H4 (cell line): ENCODE measurements at places on chromosomes 3 and 15. TPM values are rescaled to one million over a fixed set of nuclear protein-coding genes. Genes with fewer than 3 reads are reported as not detected.
A peak's percentile ranks its signal among the peaks of the same experiment; 100 is the strongest.

DNA sequence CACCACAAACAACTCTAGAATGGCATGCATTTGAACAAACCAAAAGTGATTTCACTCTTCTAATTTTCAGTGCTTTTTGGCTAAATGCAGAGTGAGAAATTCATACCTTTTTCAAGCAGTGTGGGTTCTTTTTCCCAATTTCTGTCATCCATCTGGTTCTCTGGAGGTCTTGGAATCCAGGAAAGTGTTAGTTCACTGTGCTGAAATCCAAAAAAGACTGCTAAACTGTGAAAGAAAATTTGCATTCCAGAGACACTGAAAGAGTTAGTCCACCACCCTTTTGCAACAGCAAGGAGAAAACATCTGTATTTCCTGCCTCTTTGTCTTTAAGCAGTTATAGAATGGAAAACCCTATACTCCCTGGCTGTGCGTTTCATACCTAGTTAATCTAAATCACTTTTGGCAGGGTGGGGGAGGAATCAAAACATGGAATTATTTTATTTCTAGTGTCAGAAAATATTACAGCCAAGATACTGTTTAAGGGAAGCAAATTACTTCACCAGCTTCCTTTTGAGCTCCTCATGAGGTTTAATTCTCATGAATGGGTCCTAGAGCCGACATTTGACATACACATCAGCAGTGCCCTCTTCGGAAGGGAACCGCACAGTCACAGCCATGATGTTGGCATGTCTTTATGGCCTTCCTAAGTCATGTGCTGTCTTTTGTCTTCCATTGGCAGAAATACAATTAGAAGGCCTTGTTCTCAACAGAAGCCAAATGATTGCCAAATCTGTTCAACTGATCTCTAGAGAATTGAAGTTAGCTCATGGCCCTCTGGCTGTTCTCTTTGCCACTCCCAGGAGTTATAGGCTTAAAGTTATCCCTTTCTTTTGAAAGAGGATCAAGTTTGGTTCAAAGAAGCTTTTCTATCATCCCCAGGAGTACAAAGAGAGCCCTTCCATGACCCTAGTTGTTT is 317.7 kb upstream of the TPRG1 start:
- no peak for DNase-seq

DNA sequence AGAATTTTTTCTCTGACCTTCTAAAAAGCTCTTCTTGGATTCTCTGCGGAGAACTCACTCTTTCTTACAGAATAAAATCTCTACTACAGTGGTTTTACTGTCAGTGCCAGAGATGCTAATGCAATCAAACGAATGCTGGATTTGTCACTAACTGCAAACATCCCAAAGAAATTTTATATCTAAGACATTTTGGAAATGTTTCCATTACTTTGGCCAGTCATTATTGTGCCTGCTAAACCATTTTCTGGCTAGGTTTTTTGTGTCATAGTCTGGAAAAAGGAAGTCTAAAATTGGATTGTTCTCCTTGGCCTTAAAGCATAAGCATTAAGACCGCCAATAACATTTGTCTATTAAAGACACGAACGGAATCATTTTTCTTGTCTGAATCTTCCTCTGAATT is 54.0 kb downstream of the PLOD2 start:
- DNase-seq = no peak

- DNase-seq = no peak
Measured at GRCh38 chr15:81183439-81183775, 13.3 kb upstream of the IL16 start.

DNA sequence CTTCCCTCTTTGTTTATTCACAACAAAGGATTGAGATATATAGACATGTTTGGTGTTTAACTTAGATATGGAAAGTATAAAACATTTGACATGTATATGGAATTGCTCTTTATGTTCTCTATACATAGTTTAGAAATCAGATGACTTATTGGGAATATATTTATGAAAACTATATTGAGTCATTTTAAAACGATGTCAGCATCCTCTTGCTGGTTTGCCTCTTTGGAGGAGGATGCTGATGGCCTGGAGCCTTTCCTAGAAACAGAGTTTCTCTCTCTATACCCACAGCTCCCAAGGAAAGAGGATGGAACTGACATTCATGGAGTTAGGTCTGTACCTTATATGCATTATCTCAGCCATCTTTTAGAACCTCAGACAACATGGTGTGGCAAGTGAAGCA is 40.3 kb downstream of the ZBTB38 start:
- DNase-seq = no peak

GRCh38 chr3:64063983-64064438 is 40.7 kb upstream of the PSMD6 start:
- DNase-seq = no peak

GRCh38 chr3:65170390-65171042 is 482.7 kb upstream of the ADAMTS9 start:
- peak; percentile 29 for DNase-seq

DNA sequence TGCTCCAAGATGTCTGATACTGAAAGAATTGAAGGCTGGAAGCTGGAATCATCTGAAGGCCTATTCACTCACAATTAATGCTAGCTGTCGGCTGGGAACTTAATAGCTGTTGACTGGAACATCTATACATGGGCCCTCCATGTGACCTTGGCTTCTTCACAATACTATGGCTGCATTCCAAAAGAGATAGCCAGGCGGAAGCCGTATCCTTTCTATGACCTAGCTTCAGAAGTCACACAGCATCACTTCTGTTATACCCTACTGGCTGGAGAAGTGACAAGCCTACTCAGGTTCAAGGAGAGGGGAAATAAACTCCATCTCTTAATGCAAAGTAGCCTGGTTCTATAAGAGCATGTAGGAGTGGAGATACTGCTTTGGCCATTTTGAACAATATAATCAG is 50.9 kb upstream of the SPRED1 start:
- DNase-seq = no peak

Gene SERPINI2
- total RNA-seq = 0.12 TPM in 1 of 2 replicates, not detected in the other

- no peak for DNase-seq
Measured at GRCh38 chr3:102514241-102514640, 79.4 kb downstream of the ZPLD1 start.

- DNase-seq = no peak
Measured at GRCh38 chr3:171135549-171135948, 109.0 kb upstream of the SLC2A2 start.

GRCh38 chr15:94168250-94168649 is 63.1 kb upstream of the MCTP2 start:
- DNase-seq = no peak

Gene HAPLN3
- total RNA-seq = 10.9 and 12.6 TPM in 2 replicates

Gene FANCI
- 61.2 and 61.9 TPM in 2 replicates for total RNA-seq

- DNase-seq = no peak
Measured at GRCh38 chr3:71991681-71992080, 206.7 kb upstream of the PROK2 start.

DNA sequence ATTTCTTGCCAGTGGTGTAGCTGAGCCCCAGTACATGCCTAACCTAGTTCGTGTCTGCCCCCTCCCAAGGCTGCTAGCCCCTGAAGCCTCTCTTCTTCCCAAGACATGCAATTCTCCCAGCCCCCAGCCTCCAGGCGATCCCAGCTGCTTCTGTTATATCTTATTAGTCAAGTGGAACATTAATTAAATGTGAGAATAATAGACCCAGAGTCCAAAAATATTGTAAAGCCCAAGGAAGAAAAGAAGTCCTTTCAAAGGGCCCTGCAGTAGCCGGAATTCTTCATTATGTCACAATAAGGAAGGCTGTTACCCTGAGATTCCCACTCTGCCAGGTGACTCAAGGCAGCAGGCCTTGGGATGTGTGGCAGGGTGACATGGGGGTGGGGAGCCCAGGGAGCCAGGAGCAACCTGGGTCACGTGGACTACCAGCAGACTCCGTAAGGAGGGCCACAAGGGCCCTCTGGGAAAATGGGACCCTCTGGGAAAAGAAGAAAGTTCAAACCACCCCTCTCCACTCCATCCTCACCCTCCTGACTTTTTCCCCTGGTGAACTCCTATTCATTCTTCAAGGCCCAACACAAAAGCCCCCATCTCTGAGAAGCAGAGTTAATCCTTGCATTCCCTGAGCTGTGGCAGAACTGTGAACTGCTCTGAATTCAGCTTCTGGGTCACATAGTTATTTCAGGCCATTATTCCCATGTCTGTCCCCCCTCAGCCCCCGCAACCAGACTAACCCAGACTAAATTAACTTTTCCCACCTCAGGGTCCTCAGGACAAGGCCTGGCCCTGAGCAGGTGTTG is 21.8 kb upstream of the TRH start:
- DNase-seq = no peak

Gene KLHL40
- total RNA-seq = not detected in 2 replicates

Gene C3orf80
- 0.15 TPM in 1 of 2 replicates, not detected in the other for total RNA-seq
